Foreskin fibroblast (primary cell): ENCODE measurements at places on chromosomes 7 and 10.
A peak's percentile ranks its signal among the peaks of the same experiment; 100 is the strongest.

DNA sequence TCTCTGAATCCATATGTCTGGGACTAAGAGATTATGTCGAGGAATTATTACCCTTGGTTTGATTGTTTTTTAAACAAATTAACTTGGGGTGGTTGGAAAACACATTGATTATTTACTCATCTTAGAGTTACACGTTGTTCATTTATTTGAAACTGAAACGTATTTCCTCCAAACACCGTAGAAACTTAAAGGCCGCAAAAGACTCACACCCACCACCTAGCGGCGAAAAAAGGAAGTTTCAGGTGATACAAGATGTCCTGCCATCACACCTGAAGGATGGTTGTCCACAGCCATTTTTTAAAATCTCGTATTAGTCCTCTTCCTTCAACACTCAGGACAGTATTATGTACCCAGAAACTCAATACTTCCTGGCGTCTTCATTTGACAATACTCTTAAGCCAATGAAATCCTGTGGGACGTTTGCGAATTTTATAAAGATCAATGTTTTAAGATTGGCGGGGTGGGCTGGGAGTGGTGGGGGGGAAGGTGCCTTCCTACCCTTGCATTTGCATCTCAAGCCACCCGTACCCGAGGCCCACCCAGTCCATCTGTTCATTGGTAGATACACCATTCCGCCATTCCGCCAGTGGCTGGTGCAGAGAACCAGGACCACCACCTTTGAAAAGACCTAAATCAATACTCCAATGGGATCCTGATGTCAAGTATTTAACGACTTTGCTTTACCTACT is 1.4 kb upstream of the LCOR start:
- peak; percentile 41 for DNase-seq

GRCh38 chr7:125256446-125256845 is 326.8 kb upstream of the POT1 start:
- DNase-seq, result no peak

- DNase-seq, result no peak
Measured at GRCh38 chr10:131002031-131002861, 309.3 kb downstream of the TCERG1L start.

DNA sequence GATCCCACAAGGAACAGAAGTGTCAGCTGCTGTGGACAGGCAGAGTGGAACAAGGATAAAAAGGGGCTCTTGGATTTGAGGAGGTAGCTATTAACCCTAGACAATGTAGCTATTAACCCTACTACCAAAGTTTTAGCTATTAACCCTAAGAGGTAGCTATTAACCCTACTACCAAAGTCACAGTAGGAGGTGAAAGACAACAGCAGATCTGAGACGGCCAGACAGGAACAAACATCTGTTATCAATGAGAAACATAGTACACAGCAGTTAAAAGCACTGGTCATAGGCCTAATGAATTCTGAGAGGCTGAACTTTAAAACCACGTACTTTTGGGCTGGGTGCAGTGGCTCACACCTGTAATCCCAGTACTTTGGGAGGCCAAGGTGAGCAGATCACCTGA is 11.9 kb downstream of the ERCC6 start:
- peak; percentile 69 for DNase-seq

DNA sequence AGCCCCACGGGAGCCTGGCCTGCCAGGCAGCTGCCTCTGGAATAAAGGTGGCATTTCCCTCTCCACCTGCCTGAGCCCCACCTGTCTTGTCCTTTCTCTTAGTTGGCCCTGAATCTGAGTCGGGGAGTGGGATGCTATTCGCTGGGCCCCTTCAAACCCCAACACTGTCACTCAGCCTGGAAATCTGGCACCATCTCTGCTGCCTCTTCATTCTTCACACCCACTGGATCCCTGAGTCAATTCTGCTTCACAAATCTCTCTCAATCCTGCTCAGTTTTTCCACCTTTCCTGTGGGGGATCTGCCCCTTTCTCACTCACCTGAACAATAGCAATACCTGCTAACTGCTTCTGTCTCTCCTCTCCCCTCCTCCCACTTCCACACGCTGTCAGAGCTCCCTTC is 10.6 kb downstream of the CRTAC1 start:
- DNase-seq, result no peak

- no peak for DNase-seq
Measured at GRCh38 chr7:16063221-16063620, 358.1 kb downstream of the CRPPA start.

- DNase-seq, result peak; percentile 46
Measured at GRCh38 chr7:115249080-115249479, 327.2 kb downstream of the MDFIC start.

- DNase-seq, result no peak
Measured at GRCh38 chr7:140225562-140226249, 48.9 kb upstream of the KDM7A start.
